ENCODE measurements at places on chromosomes 2 and 18.

GRCh38 chr18:12254136-12254819 lies at the start of gene CIDEA:
CIDEA (plus strand) TSS chr18:12254361; CDS start chr18:12254384, 23 bp downstream.
- DNase-seq = no peak

GRCh38 chr2:85583667-85584353 lies 421 bp upstream of the VAMP5 start:
- DNase-seq = no peak

DNA sequence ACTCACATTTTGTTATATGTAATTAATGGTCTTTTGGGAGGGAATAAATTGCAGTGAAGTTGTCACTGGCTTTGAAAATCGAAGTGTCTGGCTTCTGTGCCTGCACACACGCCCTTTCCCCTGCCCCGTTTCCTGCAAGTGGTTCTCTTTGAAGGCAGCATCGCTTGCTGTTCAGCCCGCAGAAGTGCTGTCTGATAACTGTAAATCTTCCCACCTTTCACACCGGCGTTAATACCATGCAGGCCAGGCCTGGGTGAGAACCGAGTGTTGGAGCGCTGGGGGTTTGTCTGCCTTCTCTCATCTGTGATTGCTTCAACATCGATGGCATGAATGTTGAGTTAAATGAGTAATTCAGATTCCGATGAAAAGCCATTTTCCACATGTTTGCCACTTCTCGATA lies 37.9 kb upstream of the RPL31 start:
- DNase-seq = no peak

GRCh38 chr2:71516253-71516888 lies 63.0 kb downstream of the DYSF start:
- DNase-seq = no peak

- DNase-seq = no peak
Measured at GRCh38 chr2:40803900-40804299, 352.0 kb upstream of the SLC8A1 start.

- no peak for DNase-seq
Measured at GRCh38 chr2:196075196-196075595, 6.6 kb upstream of the DNAH7 start.

DNA sequence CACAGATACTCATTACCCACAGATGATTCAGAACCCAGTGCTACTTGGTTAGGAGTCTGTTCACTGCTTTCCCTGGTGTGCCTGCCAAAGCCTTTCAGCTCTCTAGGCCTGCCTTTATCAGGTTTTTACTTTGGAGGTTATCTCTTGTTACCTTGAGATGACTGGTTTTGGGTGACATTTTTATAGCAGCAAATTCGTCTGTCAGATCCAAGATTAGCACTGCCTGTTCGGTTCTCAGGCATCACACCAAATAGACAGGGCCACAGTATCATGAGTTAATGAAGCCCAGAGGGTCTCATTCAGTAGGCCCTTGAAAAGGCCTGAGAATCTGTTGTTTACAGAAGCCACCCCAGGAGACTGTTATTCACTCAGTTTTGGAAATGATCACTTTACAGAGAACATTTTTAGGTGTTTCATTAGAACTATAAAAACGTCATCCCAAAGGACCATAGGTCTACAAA lies 121.2 kb downstream of the OSBPL6 start:
- DNase-seq = no peak

DNA sequence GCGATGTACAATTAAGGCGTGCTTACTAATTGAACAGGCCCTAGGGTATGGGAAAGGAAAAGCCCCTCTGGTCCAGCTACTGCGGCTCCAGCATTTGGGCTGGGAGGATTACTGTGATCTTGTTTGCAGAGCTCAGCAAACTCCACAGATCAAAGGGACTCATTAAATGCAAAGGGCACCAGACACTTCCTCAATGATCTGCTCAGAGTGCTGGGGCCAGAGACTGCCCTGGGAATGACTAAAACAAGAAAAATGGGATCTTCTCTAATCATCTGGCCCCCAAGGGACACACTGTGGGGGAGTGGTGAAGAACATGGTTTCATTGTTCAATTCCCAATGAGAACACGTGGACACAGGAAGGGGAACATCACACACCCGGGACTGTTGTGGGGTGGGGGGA lies 85.0 kb downstream of the MARCHF4 start:
- DNase-seq = no peak

GRCh38 chr2:69692424-69692823 lies 48.9 kb upstream of the AAK1 start:
- DNase-seq = no peak

DNA sequence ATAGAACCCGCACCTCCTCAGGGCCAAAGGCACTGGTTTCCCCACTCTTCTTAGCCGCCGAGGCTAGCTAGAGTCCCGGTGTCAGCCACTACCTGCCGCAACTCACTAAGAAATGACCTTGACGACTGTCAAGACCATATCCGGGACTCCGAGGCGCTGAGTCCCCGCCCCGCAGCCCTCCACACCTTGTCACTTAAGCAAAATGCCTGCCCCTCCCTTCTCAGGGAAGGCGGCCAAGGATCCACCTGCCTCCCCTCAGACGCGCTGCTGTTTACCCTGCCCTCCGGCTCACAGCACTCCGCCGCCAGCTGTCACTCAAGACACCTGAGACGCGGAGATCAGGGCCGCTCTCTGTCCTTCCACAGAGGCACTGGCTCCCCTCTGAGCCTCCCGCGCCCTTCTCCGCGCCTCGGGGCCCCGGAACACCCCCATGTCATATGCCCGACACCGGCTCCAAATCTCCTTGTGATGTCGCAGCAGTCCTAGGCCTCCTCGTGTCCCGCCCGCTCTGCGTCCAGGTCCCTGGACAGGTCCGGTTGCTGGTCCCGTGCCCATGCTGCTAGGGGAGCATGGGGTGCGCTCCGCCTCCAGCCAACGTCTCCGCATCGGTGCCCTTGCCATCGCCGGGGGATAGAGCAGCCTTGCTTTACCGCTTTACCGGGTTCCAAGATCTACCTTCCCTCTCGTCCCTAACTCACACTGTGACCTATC lies 32.5 kb upstream of the REG3G start:
- no peak for DNase-seq

All from non-pigmented ciliary epithelial cell (primary cell).